IPS DF 6.9 (cell line): ENCODE measurements at places on chromosomes 7 and 10.

GRCh38 chr7:120021085-120021484 is 251.9 kb upstream of the KCND2 start:
- H3K4me1 ChIP-seq: no peaks in the 10 kb centered on the region
- H3K36me3 ChIP-seq: no peaks in the 10 kb centered on the region
- H3K4me3 ChIP-seq: no peak overlapping the region
- no peak for DNase-seq

DNA sequence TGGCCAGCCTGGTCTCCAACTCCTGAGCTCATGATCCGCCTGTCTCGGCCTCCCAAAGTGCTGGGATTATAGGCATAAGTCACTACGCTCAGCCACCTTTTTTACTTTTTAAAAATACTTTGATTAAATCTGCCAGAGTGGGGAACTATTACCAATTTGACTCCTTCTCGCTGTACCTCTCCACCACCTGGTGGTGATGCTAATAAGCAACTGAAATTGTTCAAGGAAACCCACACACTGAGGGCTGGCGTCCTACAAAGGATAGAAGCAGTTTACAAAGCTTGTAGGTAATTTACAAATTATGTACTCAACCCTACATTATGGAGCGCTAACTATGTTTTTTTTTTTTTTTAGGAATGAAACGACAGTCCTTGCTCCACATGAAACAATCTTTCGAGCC is 111.1 kb downstream of the CPED1 start:
- H3K4me1 ChIP-seq: peaks cover 4% of the 10 kb centered on the region; the same call in 1 of the 2 replicates
- no peak overlapping the region for H3K27ac ChIP-seq
- no peaks in the 10 kb centered on the region for H3K36me3 ChIP-seq
- no peaks in the 10 kb centered on the region for H3K27me3 ChIP-seq
- no peak overlapping the region for H3K4me3 ChIP-seq
- no peak for DNase-seq

DNA sequence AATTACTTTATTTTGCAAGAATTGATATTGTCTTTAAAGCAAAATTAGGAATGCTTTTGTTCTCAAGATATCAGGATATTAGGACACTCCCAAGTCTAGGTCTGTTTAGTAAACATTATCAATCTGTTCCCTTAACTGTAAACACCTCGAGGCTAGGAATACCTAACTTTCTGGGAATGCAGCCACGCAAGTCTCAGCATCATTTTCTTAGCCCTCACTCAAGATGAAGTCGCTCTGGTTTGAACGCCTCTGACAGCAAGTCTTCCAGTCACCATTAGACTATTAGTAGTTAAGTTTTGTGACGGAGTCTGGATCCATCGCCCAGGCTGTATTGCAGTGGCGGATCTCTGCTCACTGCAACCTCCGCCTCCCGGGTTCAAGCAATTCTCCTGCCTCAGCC is 128.0 kb upstream of the MYO3A start:
- H3K36me3 ChIP-seq: no peaks in the 10 kb centered on the region
- no peak overlapping the region for H3K27ac ChIP-seq
- no peak overlapping the region for H3K4me3 ChIP-seq
- H3K27me3 ChIP-seq: no peaks in the 10 kb centered on the region

DNA sequence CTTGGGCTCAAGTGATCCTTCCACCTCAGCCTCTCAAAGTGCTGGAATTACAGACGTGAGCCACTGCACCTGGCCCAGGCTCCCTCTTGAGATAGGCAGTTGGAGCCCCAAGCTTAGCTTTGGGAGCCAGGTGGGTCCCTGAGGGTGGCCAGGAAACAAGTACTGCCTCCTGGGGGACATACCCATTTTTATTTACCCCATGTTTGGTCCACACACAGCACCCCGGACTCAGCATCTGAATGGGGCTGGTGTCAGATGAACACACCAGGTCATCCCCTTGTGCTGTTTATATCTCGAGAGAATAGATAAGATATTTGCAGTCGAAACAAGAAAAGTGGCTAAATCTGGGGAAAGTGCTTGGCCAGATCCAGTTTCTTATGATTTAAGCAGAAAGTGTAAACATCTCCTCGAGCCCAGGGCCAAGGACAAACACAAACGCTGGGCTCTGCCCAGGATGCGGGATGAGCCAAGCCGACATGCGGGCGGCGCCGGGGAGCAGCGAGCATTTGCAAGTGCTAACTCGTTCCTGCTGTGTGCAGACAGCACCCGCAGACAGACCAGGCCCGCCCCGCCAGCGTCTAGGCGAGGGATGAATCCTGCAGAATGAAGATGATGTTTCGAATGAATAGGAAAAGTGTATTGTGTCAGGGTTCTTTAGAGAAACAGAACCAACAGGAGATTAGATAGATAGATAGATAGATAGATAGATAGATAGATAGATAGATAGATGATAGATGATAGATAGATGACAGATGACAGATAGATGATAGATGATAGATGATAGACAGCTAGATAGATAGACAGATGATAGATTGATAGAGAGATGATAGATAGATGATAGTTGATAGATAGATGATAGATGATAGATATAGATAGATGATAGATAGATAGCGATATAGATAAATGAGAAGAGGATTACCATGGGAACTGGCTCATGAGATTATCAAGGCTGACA is 44.4 kb upstream of the OCM2 start:
- H3K27ac ChIP-seq: no peak overlapping the region
- H3K4me1 ChIP-seq: no peaks in the 10 kb centered on the region
- no peaks in the 10 kb centered on the region for H3K36me3 ChIP-seq
- no peaks in the 10 kb centered on the region for H3K27me3 ChIP-seq
- DNase-seq: no peak

- H3K27ac ChIP-seq: no peak overlapping the region
- no peak overlapping the region for H3K4me3 ChIP-seq
- H3K36me3 ChIP-seq: no peaks in the 10 kb centered on the region; the same call in 1 of the 2 replicates
- H3K27me3 ChIP-seq: no peaks in the 10 kb centered on the region
Observed at GRCh38 chr7:94906065-94906851, 1.1 kb upstream of the PPP1R9A start.

DNA sequence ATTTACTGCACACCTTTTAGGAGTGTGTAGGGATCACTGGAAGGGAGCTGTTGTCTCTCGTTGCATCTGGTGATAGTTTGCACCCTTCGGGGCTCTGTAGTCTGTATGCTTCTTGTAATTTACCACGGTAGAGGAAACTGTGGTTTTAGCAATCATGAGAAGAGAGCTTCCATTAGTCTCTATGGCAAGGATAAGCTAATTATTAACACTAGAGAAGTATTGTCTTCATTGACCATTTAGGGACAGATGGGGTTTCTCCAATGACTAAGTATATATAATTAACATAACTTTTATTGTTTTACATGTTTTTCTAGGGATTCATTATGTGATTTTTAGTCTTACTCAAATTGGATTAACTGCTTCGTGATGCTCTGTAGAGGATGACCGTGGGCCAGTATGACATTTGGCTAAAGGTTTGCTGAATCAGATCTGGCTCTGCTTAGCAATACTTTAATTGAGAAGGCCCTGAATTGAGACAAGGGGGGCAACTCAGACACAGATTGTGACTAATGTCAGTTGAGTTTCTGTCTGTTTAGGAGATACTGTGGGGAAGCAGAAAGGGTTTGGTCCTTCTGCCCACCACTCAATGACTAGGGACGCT is 8.7 kb downstream of the SLC18A2 start:
- H3K4me1 ChIP-seq: peaks cover 3% of the 10 kb centered on the region; the same call in 1 of the 2 replicates
- H3K36me3 ChIP-seq: no peaks in the 10 kb centered on the region
- DNase-seq: no peak
- no peak overlapping the region for H3K4me3 ChIP-seq

DNA sequence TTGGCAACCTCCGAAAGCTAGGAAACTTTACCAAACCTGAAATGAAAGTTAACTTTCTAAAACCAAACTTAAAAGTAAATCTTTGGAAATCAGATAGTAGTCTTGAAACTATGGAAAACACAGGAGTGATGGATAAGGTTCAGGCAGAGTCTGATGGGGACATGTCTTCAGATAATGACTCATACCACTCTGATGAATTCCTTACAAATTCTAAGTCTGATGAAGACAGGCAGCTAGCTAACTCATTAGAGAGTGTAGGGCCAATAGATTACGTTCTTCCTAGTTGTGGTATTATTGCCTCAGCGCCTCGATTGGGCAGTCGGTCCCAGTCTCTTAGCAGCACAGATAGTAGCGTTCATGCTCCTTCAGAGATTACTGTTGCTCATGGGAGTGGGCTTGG is 45.9 kb downstream of the MCMBP start:
- H3K36me3 ChIP-seq: peaks cover 13% of the 10 kb centered on the region; the same call in 1 of the 2 replicates
- H3K27me3 ChIP-seq: no peaks in the 10 kb centered on the region
- H3K4me3 ChIP-seq: no peak overlapping the region
- H3K27ac ChIP-seq: no peak overlapping the region
- H3K4me1 ChIP-seq: no peaks in the 10 kb centered on the region; the same call in 1 of the 2 replicates
- DNase-seq: no peak

- H3K4me1 ChIP-seq: no peaks in the 10 kb centered on the region
- H3K27me3 ChIP-seq: no peaks in the 10 kb centered on the region
- H3K36me3 ChIP-seq: no peaks in the 10 kb centered on the region
- H3K4me3 ChIP-seq: no peak overlapping the region
Observed at GRCh38 chr7:18429547-18429946, 66.0 kb upstream of the HDAC9 start.

- H3K27ac ChIP-seq: no peak overlapping the region
- H3K4me3 ChIP-seq: no peak overlapping the region
- no peaks in the 10 kb centered on the region for H3K27me3 ChIP-seq
- no peak for DNase-seq
- H3K4me1 ChIP-seq: no peaks in the 10 kb centered on the region
- peaks cover 25% of the 10 kb centered on the region for H3K36me3 ChIP-seq
Observed at GRCh38 chr10:73765066-73765465, 16.8 kb upstream of the CHCHD1 start.

DNA sequence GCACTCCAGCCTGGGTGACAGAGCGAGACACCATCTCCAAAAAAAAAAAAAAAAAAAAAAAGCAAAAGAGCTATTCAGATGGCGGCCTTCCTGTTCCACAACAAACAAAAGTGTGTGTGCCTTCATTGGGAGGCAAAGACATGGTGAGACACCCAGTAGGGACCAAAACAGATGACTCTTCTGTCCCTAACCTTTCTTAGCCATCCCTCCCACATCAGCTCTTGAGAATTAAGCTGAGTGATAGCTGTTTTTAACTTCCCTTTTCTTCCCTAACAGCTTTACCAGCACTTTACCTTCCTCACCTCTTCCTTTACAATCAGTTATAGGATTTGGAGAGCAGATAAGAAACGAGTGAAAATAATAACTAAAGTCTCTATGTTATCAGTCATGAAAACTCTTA is 48.2 kb downstream of the ARMH3 start:
- H3K4me3 ChIP-seq: no peak overlapping the region
- H3K36me3 ChIP-seq: no peaks in the 10 kb centered on the region
- H3K27ac ChIP-seq: no peak overlapping the region
- DNase-seq: no peak

DNA sequence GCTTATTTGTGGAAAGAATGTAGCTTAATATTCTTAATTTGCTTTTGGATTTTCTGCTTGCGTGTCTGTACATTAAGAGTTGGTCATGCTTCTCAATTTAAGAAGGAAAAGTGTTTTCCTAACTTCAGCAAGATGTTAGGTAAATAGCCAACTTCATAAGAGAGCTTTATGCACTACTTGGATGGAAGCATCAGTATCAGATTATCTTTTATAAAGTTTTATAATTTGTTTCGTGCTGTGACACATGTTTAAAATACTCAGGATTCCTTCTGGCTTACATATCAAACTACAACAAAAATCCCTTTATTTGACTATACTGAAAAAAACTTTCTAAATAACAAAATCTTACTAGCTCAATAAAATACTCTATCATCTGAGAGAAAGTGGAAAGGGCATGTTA is 34.8 kb upstream of the AGR2 start:
- H3K36me3 ChIP-seq: no peaks in the 10 kb centered on the region
- no peak for DNase-seq
- H3K27ac ChIP-seq: no peak overlapping the region
- no peak overlapping the region for H3K4me3 ChIP-seq
- no peaks in the 10 kb centered on the region for H3K4me1 ChIP-seq

DNA sequence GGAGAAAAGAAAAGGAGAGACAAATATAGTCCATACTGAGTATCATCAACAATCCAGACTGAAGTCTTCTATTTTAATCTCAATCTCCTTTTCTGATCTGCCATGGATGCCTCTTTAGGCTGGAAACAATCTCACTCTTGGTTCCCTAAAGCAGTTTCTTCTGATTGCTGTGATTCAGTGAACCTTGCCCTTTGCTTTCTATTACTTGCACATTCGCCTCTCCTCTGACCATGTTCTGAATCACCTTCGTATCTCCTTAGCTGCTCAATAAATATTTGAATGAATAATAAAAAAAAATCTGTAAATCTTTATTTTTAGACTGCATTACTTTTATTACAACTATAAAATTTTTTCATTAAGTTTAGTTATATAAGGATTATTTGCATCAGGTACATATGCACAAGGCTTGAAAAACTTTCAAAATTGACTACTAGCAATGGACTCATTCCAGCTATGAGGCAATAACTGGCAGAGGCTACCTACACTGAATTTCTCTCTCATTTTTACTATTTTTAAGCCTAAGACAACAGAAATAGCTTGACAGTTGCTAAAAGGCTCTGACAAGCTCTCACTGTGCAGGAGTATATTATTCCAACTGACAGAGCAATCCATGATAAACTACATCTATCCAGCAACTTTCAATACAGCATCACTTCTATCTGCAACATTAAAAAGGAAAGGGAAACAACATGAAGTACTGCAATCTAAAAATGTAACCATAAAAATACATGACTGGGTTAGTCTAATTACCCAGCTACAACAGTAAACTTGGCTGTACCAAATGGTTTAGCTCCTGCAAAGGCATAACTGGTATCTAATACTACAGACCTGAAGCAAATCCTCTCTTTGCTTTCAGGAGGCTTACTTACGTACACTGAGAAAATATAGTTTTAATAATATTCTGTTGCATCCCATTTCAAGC is 25.6 kb downstream of the TM9SF3 start:
- peaks cover 4% of the 10 kb centered on the region; the same call in 1 of the 2 replicates for H3K36me3 ChIP-seq
- H3K4me3 ChIP-seq: no peak overlapping the region
- H3K27ac ChIP-seq: no peak overlapping the region
- H3K27me3 ChIP-seq: no peaks in the 10 kb centered on the region
- H3K4me1 ChIP-seq: no peaks in the 10 kb centered on the region
- DNase-seq: no peak
